NCI-H2081 treated with DMSO at 0.1 percent for 48 hours (cell line): ENCODE measurements at places on chromosomes 12 and 14.

- DNase-seq = no peak
Observed at GRCh38 chr14:45060551-45060950, 23.4 kb upstream of the PRPF39 start.

DNA sequence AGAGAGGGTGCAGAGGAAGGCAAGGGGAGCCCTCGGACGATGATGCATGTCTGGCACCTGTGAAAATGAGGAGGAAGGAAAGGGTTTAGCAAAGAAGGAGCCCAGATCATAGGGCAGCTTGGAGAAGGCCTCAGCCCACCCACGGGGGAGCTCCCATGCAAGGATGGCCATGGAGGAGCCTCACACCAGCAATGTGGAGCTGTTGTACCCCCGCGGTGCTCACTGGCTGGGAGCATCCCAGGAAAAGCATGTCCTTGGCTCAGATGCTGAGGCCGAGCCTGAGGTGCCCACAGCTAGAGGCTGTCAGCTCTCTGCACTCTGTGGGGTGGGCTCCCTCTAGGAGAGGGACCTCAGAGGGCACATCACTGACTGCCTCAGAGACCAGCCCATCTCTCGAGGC, 622.6 kb downstream of the AACS start:
- DNase-seq = no peak

GRCh38 chr12:75744607-75745256, 233.3 kb upstream of the KRR1 start:
- no peak for DNase-seq

DNA sequence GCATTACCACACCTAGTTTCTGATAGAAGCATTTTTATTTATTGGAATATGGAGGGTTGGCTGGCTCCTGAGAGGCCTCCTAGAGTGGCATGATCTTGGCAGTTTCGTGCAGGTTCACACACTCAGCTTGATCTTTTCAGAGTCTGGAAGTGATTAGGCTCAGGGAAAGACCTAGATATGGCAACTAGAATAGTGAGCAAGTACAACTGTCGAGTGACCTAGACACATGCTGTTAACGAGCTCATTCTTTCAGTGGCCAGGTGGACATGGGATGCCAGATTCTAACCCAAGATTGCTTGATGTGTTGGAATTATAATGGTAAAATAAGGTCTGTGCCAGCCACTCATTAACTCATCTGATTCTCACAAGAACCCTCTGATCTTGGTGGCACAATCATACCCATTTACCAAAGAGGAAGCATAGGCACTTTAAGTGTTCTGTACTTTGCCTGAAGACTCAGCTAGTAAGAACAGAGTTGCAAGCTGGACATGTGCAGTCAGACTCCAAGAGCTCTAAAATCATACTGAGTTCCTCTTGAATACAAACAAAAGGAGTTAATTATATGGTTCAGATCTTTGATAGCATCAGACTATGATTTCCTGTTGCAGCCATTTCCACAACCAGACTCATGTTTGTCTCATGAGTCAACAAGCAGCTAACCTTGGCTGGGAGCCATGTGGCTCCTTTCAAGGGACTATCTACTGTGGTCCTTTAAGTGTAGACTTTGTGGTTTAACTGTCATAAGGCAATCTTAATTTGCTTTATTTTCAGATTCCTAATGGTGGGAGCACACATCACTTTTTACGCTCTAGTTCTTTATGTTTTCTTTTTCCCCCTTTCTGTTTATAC, 144.2 kb downstream of the PLEKHA5 start:
- DNase-seq = peak; percentile 90

DNA sequence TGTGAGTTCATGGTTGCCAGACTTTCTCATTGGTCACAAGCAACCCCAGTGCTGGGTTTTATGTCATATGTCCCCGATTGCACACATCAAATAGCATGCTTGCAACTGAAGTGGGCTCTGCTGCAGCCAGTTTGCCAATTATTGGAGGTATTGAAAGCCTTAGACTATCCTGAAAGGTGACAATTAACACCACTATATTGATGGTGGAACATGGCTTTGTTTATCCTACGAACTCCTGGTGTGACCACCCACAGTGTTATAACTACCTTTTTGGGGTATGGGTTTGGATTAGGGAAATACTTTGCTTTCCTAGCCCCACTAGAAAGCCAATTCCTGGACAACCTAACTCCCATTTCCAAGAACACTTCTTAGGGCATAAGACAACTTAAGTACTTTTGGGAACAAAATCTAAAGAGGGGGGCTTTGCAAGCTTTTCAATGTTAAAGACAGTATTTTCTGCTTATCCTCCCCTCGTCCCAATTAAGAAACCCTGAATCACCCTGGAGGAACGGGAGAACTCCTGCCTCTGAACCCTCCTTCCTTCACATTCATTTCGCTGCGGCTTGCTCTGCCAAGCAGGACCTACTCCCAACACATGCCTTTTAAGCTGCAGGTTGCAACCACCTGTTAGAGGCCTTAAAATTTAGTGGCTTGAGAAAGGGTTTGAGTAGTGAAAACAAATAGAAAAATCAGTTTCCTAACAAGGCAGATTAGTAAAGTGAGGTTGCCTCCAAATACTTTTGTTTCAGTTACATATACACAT, 80.3 kb upstream of the RBM19 start:
- no peak for DNase-seq

DNA sequence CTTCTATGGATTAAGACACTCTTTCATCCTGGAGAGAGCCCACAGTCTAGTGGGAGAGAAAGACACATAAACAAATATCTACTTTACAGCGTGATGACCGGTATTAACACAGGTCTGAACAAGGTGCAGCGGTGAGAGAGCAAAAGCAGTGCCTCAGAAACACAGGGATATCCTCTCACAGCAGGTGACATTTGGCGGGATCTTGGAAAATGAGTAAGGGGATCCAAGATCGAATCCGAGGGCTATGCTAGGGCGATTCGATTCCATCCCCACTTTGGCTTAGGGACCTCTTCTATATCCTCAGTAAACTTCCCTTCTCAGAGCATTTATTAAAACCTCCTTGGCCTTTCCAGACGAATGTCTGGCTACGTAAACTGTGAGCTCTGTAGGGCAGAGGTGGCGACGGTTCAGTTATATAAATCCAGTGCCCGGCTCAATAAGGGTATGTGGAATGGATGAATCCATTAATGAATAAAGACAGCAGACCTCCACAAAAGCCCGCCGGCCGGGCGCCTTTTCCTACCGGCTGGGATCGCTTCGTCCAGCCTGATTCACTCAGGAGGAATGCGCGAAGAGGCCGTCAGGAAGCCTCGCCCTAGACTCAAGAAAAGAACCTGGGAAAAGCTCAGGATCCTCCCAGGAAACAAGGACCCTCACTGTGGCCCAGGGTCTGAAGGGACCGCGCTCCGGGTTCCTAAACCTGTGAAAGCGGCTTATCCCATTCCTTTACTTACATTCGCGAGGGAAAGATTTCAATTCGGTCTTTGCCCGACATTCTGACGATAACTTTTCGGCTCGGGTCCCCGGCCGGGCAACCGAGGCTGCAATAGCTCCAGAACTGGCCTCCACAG, 455 bp downstream of the ATP6V1D start:
- DNase-seq = no peak

GRCh38 chr12:34166427-34167060, 144.2 kb downstream of the ALG10 start:
- DNase-seq = no peak

- no peak for DNase-seq
Observed at GRCh38 chr14:87990682-87991081, 2.3 kb downstream of the GALC start.

GRCh38 chr12:89421092-89421835, 69.0 kb upstream of the DUSP6 start:
- no peak for DNase-seq

DNA sequence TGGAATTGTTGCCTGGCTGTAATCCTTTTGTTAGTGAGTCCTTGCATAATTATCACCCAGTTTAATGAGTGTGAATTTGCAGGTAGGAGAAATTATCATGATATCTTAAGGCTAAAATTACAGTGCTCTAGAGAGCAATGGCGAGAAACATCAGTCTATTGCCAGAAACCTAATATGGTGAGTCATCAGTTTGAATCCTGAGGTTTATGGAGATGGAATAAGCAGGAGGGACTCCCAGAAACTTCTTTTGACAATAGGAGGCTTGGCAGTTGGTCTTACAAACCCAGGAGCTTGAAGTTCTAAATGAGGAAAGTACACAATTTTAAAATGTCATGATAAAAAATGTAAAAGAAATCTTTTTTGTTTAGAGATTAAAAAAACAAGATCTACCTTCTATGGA, 31.5 kb upstream of the CRADD start:
- no peak for DNase-seq

GRCh38 chr12:76020281-76020680, 11.3 kb downstream of the PHLDA1 start:
- no peak for DNase-seq

GRCh38 chr12:121953117-121953692, 34.8 kb downstream of the CFAP251 start:
- no peak for DNase-seq

DNA sequence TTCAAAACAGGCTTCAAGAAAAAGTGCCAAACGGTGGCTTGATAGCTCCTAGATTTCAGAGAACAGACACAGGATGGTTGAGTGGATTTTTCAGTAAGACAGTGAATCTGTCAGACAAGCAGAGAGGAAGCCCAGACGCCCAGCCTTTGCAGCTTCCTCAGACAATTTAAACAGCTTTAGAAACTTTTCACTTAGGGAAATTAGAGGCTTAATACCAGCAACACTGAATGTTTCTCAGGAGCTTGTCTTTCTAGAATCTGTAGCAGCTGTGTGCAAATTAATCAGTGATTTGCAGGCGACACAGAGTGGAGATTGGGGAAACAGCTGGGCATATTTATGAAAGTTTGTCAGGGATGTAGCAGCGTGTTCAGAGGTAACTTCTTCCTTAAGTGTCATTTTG, 362.1 kb downstream of the GALC start:
- DNase-seq = no peak

DNA sequence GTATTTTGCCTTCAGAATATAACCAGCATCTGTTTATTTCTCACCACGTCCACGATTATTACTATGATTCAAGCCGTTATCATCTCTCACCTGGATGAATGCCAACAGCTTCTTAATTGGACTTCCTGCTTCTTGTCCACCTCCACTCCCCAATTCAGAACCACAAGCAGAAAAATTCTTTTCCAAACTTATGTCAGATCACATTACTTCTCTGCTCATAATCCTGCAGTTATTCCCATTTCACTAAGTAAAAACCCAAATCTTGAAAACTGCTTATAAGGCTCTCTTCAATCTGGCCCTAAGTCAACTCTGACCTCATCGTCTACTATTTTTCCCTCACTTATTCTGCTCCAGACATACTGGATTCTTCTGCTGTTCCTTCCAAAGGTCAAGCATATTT, 2.0 kb downstream of the CRY1 start:
- DNase-seq = no peak

- DNase-seq = no peak
Observed at GRCh38 chr14:95549656-95550585, 15.1 kb downstream of the GLRX5 start.

- no peak for DNase-seq
Observed at GRCh38 chr14:102799684-102800562, 22.7 kb downstream of the TRAF3 start.

GRCh38 chr14:99550387-99550992, 53.5 kb downstream of the CCDC85C start:
- DNase-seq = no peak

DNA sequence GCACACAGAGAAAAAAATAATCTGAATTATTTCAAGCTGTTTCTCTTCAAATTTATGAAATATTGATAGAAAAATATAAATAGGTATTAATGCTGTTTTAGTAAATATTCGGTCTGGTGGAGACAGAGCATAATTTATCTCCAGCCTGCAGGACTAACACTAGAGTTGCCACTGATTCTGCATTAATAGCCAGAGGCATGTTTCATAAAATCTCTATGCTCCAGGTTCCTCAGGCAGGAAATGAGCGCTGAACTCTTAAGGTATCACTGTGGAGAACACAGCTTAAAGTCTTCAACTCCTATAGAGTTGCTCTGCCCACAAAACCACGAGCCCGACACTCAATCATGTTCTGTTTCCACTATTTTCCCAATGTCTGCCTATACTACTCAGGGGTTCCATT, 470.0 kb upstream of the TMPO start:
- DNase-seq = no peak

- no peak for DNase-seq
Observed at GRCh38 chr12:14845350-14845750, 2.0 kb upstream of the ART4 start.

GRCh38 chr14:32311294-32312009, 17.6 kb upstream of the AKAP6 start:
- DNase-seq = no peak

DNA sequence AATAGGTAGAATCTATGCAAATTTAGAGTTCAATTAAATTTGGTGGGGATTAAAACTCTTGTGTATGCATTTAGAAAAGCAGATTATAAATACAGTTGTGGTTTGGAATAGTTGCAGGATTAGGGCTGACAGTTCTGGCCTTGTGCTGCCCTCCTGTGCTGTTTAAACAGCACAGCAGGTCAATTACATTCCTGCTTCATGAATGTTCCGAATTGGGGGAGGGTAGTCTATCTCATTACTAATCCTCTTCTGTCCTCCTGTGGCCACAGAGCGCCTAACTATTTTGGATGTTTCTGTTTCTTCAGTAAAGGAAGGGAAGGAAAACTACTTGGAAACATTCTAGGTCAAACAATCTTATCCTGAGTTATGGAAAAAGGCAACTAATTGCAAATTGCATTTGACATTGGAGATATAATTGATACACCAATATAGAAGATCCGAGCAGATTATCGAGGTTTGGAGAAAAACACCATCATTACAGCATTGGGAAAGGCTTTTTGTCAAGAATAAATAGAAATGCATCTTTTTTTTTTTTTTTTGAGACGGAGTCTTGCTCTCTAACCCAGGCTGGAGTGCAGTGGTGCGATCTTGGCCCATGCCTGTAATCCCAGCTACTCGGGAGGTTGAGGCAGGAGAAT, 8.7 kb upstream of the GPR19 start:
- peak; percentile 84 for DNase-seq

- DNase-seq = no peak
Observed at GRCh38 chr14:51860825-51861499, 550 bp downstream of the GNG2 start.

DNA sequence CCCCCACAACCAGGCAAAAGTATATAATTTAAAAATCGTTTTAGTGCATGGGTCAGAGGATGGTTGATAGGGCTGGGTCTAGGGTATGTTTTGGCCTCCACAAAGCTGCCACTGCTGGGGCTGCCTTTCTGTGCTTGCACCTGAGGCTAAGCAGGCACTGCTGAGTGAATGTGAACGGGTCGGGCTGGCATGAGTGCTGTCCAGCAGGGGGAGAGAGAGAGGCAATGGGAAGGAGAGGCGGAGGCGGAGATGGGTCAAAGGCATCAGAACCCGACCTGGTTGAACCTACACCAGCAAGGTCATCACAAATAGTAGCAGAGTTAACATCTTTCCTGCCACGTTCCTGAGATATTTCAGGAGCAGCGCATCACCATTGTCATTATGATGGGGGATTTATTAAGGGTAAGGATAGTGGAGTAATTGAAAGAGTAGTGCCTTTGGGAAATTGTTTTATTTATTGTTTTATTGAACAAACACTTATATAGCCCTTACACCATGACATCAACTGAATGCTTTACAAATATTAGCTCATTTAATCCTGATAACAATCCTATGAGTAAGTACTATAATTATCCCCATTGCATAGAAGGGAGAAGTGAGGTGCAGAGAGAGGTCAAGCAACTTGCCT, 5.8 kb upstream of the NRXN3 start:
- no peak for DNase-seq

GRCh38 chr14:86372402-86372801, 842.5 kb downstream of the FLRT2 start:
- no peak for DNase-seq

GRCh38 chr12:66275040-66275439, 27.3 kb upstream of the HELB start:
- no peak for DNase-seq
